ENCODE measurements at places on chromosomes 13 and 19.

GRCh38 chr13:24664726-24665409 is 15.3 kb upstream of the ATP12A start:
- H3K4me3 ChIP-seq, result no peak overlapping the region
- H3K4me1 ChIP-seq, result no peaks in the 10 kb centered on the region
- DNase-seq, result no peak
- no peaks in the 10 kb centered on the region for H3K36me3 ChIP-seq

GRCh38 chr13:99862244-99862643 is 109.3 kb downstream of the ZIC5 start:
- no peaks in the 10 kb centered on the region for H3K4me1 ChIP-seq
- H3K36me3 ChIP-seq, result no peaks in the 10 kb centered on the region
- no peaks in the 10 kb centered on the region for H3K27me3 ChIP-seq
- H3K4me3 ChIP-seq, result no peak overlapping the region

DNA sequence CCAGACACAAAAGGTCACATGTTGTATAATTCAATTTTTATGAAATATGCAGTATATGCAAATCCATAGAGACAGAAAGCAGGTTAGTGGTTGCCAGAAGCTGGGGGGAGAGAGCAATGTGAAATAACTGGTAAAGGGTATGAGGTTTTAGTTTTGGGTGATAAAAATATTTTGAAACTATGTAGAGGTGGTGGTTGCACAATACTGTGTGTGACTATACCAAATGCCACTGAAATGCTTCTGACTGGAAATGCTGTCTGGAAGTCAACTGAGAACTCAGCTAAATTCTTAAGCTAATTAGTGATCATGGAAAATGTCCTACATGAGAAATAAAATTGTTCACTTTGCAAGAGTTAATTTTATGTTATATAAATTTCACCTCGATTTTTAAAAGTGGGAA is 65.3 kb upstream of the RXFP2 start:
- no peaks in the 10 kb centered on the region for H3K27me3 ChIP-seq
- DNase-seq, result no peak
- no peak overlapping the region for H3K4me3 ChIP-seq
- H3K27ac ChIP-seq, result no peak overlapping the region
- no peaks in the 10 kb centered on the region for H3K4me1 ChIP-seq

- no peaks in the 10 kb centered on the region for H3K36me3 ChIP-seq
- no peak for DNase-seq
- no peak overlapping the region for H3K4me3 ChIP-seq
- H3K27me3 ChIP-seq, result no peaks in the 10 kb centered on the region
These were observed 204.2 kb upstream of the ARGLU1 start for GRCh38 chr13:106772006-106772601.

GRCh38 chr13:19153782-19154450 is 27.7 kb downstream of the TUBA3C start:
- H3K27ac ChIP-seq, result no peak overlapping the region
- H3K27me3 ChIP-seq, result no peaks in the 10 kb centered on the region

Data from Panc1 (cell line).